ENCODE measurements at places on chromosomes 7 and 10. TPM values are rescaled to one million over a fixed set of nuclear protein-coding genes. Genes with fewer than 3 reads are reported as not detected.

HTRA1 gene
- total RNA-seq = 37.0 TPM

TRIM74 gene
- 0.58 TPM for total RNA-seq

- no peak for DNase-seq
Measured at GRCh38 chr7:5387711-5388245, 35.9 kb downstream of the TNRC18 start.

DNA sequence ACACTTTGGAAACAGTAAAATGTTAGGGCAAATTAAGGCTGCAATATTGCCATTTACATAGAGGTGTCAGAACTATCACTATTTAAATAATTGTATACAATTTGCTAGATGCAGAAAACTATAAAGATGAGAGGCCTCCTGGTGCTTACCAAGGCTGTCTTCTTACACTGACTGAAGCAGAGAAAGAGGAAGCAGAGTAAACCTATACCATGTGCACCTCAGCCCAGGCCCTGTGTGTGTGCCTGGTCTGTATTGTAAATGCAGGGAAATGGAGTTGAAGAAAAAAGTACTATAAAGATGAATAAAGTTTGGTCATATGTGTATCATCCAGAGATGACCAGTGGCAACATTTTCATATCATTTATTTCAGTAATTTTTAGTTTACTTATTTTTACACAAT lies 29.2 kb downstream of the ELMO1 start:
- no peak for DNase-seq

UCN3 gene
- total RNA-seq = 6.1 TPM

PRLHR gene
- not detected for total RNA-seq

GPR15LG gene
- 402 TPM for total RNA-seq

DNA sequence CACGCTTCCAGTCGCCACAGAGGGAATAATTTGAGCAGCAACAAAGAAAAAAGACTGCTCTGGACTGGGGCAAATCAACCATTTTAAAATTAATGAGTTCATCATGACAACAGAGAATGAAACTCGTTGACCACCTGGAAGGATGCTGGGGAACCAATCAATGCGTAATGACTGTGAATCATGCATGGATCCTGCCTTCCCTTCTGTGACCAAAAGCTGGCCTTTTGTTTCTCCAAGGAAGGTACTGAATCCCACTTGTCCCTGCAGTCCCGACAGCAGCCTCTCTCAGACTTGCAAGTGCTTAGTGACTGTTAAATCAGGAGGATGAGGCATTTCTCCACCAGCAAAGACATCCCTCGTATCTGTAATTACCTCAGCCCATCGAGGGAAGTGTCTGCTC lies 68.0 kb upstream of the TNS3 start:
- DNase-seq = no peak

ZNF680 gene
- 6.8 TPM for total RNA-seq

TCAF1 gene
- total RNA-seq = 44.4 TPM

- no peak for DNase-seq
Measured at GRCh38 chr10:93821051-93821772, 63.5 kb downstream of the LGI1 start.

GRCh38 chr10:72459301-72459700 lies 104.6 kb upstream of the DNAJB12 start:
- DNase-seq = no peak

DNA sequence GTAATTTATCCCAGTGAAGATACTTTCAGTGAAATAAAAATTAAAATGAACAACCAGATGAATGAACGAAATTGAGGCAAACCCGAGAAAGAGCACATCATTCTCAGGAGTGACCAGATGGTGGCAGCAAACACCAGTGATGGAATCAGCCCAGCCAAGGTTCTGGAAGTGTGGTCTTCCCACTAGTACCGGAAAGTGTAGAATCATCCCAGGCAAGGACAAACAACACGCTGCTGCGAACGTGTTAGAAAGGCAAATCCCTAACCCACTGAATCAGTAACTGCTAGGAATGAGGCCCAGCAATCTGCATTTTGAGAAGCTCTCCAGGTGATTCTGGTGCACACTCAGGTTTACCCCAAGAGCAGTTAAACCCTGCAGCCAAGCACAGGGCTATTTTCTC lies 15.5 kb upstream of the SLC18A3 start:
- DNase-seq = peak; percentile 48

VPS37D gene
- 0.70 TPM for total RNA-seq

Measured in left colon (tissue), 2 donors.